ELR (cell line): ENCODE measurements at places on chromosomes 7 and 10.

DNA sequence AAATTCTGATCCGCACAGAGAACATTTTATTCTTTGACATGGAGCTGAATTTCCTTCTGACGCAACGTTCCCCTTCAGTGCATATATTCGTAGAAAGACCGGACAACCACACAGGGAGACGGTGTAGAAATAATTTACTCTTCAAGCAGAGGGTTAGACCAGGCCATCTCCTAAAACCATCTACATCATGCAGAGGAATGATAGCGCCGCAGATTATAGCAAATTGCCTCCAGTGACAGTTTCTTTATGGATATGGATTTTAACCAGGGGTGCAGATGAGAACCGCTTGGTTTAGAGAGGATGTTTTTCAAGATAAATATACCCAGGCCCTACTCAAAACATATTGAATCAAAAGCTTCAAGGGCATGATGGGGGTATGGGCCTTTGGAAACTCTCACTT, 759.3 kb upstream of the AUTS2 start:
- DNase-seq, result no peak

DNA sequence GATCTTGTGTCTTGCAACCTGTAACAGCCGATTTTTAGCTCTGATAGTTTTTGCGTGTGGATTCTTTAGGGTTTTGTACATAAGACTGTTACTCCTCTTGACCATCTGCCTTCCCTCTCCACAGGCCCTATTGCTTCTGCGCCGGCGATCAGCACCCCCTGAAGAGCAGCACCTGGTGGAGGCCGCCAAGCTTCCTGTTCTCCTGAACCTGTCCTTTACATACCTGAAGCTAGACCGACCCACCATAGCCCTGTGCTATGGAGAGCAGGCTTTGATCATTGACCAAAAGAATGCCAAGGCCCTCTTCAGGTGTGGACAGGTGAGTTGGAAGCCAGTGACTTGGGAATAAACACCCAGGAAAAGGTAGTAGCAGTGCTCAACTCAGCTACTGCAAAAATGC, 12.6 kb downstream of the FKBP6 start:
- no peak for DNase-seq

DNA sequence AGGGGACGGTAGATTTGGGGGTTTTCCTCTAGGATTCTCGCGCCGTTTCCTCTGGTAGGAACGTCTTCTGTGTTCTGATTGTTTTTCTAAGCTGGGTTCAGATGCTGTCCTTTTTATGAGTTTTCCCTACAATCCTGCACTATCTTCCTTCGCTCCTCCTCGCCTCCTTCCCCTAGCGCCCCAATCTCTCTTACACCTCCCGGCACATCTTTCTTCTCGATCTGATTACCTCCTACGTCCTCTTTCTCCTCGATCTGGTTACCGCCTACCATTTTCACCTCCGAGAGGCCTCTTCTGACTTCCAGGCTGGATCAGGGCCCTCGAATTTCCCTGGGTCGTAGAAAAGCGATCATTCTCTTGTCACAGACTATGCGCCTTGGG, 413 bp downstream of the BUD31 start:
- no peak for DNase-seq

DNA sequence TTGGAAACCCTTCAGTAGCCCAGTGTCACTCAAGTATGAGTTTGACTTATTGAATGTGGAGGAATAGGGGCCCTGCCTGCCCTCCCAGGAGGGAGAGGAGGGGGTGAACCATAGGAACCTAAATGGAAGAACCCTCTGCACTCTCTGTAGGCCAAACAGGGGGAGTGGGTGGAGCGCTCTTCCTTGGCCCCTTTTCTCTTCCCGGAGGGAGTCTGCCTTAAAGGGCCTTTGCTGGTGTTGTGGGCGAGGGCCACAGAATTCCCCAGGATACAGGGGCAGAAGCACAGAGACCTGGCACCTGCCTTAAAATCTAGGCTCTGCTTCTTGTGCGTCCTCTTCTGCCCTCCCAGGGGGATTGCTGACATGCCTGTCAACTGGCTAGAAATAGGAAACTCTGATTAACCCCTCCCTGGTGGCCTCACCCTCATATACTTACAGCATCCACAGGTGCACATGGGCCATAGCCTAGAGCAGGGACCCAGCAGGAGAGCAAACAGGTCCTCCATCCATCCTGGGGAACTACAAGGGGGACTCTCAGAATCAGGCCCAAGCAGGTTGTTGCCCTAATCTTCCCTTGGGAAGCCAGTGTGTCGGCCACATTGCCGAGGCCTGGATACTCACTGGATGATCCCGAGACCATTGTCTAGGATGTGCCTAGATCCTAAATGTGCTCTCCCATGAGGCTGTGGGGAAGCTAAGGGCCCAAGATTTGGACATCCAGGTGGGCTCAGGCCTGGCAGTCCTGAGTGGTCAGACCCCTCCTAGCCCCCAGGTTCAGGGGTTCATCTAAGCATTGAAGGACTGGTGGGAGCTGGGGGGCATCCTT, 3.4 kb downstream of the TRIM8 start:
- DNase-seq, result no peak

- no peak for DNase-seq
These were observed 45.1 kb downstream of the ADD3 start for GRCh38 chr10:110052916-110053315.

- DNase-seq, result no peak
These were observed 69.1 kb upstream of the CYP26C1 start for GRCh38 chr10:92991513-92991912.

DNA sequence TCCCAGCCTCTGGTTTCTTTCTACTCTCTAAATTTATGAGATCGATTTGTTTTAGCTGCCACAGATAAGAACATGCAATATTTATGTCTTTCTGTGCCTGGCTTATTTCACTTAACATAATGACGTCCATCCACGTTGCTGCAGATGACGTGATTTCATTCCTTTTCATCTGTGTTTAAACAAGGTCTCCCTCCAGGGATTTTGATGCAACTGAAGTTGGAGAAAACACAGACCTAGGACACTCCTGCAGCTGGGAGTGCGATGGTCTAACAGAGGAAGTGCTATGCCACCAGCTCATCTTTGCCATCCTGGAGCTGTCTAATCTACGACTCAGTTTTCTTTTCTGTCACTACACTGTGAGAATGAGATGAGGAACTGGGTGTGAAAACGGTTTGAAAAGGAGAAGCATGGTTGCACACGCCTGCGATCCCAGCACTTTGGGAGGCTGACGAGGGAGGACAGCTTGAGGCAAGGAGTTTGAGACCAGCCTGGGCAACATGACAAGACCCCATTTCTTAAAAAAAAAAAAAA, 1.5 kb upstream of the KCTD7 start:
- DNase-seq, result no peak

DNA sequence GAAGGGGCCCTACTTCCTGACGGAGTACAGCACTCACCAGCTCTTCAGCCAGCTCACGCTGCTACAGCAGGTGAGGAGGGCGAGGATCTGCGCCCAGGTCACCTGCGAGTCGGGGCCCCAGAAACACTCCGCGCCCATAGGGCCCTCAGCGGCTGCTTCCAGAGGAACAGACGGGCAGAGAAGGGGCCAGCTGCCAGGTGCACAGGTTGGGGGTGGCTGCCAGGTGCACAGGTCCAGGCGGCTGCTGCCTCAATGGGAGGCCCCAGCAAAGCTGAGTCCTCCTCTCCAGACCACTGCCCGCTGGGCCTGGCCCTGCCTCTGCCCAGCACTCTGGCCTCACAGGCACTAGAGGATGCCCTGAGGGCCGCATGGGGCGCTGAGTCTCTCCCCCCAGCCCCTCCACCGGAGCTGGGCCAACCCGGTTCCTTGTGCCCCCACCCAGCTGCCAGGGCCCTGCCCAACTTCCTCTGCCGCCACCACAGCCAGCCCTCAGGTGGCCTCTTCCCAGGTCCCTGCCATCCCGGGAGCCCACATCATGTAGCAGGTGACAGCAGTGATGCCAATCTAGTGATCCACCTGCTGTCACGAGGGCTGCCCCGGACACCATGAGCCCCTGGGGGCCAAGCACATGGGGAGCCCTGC, 17.0 kb upstream of the UTF1 start:
- DNase-seq, result no peak

DNA sequence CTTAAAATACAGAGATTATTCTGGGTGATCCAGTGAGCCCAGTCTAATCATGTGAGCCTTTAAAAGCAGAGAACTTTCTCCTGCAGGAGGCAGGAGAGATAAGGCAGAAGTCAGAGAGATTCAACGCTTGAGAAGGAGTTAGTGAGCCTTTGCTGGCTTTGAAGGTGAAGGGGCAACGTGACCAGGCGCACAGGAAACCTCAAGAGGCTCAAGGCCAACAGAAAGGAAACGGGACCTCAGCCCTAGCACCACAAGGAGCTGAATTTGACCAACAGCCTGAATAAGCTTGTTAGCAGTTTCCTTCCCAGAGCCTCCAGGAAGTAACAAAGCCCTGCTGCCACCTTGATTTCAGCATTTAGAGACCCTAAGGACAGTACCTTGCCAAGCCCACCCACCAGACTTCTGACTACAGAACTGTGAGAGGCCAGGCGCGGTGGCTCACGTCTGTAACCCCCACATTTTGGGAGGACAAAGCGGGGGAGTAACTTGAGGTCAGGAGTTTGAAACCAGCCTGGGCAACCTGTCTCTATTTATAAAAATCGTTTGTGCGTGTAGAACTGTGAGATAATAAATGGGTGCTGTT, 87.3 kb upstream of the KAT6B start:
- DNase-seq, result peak; percentile 10

- DNase-seq, result peak; percentile 42
These were observed 40.3 kb downstream of the NRCAM start for GRCh38 chr7:108415821-108416536.

- DNase-seq, result no peak
These were observed 742 bp upstream of the TYSND1 start for GRCh38 chr10:70147259-70147625.
